ENCODE measurements at places on chromosomes 5 and 9.

- no peak for DNase-seq
These were observed 1.8 kb downstream of the PLAC8L1 start for GRCh38 chr5:146103594-146103993.

DNA sequence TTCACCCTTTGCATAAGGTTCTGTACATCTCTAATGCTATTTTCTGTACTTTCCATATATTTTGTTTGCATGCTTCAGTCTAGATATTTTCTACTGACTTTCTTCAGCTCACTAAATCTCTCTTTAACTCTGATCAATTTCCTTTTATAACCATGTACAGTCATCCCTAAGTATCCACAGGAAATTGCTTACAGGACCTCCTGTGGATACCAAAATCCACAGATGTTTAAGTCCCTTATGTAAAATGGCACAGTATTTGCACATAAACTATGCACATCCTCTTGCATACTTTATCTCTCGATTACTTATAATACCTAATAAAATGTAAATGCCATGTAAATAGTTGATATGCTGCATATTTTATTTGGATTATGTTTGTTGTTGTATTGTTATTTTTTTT is 442.1 kb downstream of the TLE4 start:
- DNase-seq, result no peak

DNA sequence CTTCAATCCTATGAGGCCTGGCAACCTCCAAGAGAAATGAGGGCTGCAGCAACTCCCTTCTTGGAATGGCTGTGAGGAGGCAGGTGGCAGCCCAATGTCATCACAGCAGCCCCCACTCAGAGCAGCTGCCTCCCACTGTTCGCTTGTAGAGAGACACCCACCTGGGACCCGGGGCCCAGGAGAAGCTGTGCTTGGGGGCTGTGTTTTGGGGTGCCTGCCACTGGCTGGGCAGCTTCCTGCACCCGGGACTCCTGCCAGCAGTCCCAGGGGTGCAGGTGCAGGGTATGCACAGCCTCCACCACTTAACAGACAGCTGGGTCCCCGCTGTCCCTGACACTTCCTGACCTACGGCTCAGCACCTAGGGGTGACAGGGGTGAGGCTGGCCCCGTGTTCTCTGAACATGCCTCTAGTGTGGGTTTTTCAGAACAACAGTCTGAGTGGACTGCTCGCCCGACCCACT is 26.2 kb downstream of the NIPAL4 start:
- no peak for DNase-seq

DNA sequence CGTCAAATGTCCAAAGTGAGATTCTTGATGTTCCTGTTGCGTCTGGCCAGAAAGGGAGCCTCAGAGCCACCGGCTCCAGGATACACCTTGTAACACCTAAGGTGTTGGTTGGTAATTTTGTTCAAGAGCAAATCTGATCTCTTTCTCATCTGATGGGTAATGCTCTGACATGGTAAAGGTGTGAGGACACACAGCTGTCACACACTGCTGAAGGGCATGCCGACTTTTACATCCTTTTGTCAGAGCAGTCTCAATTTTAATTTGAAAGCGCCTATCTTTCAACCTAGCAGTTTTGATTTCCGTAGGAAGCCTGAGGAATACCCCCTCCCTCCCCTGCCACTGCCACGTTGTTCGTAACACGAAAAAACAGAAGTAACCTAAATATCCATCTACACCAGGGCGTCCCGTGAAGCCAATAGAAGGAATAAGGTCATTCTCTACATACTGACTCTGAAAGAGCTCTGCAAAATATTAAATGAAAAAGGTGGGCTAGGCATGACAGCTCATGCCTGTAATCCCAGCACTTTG is 57.4 kb downstream of the TSTD2 start:
- no peak for DNase-seq

DNA sequence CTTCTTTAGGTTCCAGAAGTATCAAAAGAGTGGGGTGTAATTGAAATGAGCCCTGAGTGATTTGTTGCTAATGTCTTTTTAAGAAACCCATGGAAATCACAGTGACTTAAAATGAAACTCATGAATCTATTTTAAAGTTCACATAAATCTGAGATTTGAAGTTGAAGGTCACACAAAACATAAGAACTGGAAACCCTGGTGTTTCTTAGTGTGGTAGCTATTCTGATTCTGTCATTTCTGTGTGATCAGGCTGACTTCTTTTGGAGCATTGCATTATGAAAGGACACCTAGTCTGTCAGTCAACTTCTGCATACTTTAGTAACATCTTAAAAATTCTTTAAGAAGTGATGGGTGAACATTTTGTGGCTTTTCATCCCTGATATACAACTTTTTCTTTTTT is 448.8 kb downstream of the TLE4 start:
- no peak for DNase-seq

Data from fibroblast of villous mesenchyme (primary cell).